ENCODE measurements at places on chromosomes 13 and 19. TPM values are rescaled to one million over a fixed set of nuclear protein-coding genes. Genes with fewer than 3 reads are reported as not detected.
A peak's percentile ranks its signal among the peaks of the same experiment; 100 is the strongest.

The RASAL3 gene
- 0.86 TPM for polyA plus RNA-seq

DNA sequence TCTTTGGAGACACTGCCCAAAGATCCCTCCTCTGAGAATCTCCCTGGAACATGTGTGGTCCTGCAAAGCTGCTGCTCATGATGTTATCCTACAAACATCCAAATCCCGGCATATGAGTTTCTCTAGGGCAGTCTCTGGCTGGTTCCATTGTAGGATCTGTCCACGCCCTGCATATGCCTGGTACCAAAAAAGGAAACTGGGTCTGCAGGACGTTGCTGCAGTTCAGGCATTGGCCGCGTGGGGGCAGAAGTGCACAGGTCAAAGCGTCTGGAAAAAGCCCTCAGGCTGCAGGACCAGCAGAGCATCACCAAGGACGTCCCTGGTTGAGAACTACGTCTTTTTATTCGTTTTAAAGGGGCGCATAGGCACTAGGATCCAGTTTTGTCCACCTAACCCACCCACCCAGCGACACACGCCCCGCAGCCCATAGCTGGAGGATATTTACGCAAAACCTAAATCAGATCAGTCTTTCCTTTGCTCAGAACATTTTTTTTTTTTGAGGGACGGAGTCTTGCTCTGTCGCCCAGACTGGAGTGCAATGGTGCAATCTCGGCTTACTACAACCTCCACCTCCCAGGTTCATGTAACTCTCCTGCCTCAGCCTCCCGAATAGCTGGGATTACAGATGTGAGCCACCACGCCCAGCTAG is 12.9 kb upstream of the ZNF564 start:
- peak; percentile 65 for DNase-seq

DNA sequence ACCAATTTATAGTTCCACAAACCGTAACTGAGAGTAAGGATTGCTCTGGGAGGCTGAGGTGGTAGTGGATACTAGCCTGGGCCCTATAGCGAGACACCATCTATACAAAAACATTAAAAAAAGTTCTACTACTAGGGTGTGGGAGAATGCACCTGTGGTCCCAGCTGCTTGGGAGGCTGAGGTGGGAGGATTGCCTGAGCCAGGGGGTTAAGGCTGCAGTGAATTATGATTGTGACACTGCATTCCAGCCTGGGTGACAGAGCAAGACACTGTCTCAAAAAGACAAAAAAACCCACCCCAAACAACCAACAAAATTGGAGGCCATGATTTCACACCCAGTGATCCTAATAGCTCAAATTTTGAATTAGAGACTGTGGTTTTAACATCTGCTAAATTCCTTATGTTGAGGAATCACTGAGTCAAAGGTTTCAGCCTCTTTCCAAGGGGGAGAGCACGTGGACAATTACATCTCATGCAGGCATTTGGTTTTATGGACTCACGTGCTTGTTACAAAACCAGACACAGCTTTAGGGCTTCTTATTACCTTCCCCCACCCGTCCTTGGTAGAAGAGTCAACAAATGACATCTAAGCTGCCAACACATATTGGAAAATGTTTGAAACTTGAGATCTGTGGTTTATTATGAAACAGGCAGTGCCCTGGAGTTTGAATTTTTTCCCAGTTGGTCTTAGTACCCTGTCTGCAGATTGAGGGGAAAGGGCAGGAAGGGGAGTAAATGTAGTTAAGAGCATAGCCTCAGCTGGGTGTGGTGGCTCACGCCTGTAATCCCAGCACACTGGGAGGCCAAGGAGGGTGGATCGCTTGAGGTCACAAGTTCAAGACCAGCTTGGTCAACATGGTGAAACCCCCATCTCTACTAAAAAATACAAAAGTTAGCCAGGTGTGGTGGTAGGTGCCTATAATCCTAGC is 18.5 kb downstream of the CYP2A6 start:
- DNase-seq, result no peak

- no peak for DNase-seq
These were observed 270.3 kb upstream of the TMTC4 start for GRCh38 chr13:100944791-100945345.

DNA sequence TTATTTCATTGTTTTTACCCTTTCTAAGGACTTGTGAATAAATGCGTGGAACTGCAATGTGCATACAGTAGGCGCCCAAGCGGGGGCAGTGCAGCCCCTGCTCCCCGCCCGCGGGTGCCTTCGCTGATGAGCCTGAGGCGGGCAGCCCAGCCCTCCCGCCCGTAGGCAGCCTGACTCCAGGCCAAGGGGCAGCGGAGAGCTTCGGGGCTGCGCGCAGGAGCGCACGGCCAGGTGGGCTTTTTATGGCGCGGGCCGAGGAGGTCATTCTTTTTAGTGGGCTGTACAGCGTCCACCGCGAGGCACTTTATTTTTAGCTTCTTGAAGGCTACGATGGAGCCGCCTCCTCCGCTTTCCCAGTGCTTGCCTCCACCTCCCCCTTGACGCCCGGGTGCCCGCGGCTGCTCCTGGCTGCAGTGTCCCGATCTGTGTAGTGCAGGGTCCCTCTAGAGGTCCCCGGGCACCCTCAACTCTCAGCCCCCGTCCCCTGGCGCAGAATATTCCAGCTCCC is 60.5 kb downstream of the CCNE1 start:
- DNase-seq, result no peak

The GPR183 gene
- polyA plus RNA-seq, result 3.3 TPM

DNA sequence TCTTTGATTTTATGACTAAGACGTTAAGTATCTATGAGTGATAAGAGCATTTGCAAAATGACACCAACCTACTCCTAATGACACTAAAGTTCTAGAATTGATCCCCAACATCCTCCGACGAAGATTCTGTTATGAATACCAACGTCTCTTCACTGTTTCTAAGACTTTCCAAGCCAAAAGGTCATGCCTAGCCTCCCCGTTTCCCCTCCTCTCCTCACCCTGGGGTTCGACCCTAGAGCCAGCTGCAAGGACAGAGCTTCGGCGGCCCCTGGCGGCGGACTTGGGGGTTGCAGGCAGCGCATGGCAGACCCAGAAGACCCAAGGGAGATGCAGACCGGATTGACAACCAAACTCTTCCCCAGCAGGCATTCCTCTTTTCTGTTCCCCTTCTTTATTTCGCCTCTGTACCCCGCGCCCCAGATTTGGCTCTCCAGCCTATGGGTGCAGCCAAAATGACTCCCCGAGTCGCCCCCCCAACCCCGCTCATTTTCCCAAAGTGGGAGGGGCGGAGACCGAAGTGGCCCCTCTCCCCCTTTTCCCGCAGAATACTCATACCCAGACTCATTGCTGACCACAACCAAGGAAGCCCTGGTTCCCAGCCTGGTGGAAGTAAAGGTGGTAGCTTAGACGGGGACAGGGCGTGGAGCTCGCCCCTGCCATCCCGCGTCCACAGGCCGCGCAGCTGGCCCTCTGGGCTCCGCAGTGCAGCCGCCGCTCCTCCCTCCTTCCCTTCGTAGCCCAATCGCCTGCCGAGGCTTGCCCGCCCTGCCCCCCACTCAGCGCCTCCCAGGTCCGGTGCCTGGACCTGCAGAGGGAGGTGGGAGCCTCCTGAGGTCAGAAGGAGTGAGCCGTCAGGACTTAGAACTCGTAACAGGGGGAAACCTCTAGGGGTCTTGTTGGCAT is 4.1 kb upstream of the EML2 start:
- no peak for DNase-seq

GRCh38 chr13:94886191-94886590 is 173.8 kb upstream of the SOX21 start:
- no peak for DNase-seq

GRCh38 chr19:18292462-18292809 is 11.0 kb upstream of the JUND start:
- DNase-seq, result no peak

GRCh38 chr19:3397266-3398022 is 31.1 kb downstream of the NFIC start:
- DNase-seq, result no peak

DNA sequence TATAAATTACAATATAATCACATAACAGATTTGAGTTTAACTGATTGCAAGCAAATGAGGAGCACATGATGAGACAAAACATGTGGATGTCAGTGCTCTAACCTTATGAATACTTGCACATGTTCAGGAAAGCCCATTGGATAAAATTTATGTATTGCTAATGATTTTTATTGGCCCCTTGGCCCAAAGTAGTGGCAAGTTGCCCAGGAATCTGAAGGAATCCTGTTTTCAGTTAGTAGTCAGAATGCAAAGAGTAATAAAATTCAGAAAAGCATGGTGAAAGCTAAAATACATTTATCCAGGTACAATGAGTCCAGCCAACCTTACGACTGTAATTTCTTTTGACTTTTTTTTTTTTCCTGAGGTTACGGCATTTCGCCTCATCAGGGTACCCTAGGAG is 1539.4 kb downstream of the EFNB2 start:
- no peak for DNase-seq

The ZNF177 gene
- polyA plus RNA-seq, result 11.6 TPM

DNA sequence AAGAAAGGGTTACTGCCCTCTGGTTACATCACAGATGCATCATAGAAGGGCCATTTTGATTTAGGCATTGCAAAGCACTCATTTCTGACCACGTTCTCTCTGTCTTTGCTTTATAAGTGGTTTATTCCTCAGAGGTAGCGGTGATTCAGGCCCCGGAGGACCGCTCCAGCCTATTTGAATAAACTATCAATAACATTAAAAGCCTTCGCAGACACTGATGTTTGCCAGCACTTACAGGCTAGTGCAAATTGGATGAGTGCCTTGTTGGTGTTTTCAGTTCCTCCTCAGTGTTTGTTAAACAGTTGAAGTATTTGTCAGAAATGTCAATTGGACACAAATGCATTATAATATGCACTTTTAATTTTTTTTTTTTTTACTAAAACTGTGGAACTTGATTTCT is 120.2 kb downstream of the RXFP2 start:
- no peak for DNase-seq

DNA sequence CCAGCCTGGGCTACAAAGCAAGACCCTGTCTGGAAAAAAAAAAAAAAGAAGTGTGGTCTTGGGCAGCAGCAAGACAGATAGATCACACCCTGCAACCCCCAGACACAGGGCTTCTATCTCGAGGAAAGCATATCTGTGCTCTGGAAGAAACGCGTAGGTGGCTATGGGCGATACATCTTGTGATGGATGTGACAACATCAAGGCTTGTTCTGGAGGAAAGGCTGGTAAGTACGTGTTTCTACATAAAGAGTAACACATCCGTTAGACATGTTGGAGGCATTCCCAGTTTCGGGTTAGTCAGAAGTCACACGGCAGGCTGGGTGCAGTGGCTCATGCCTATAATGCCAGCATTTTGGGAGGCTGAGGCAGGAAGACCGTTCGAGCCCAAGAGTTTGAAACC is 6.6 kb upstream of the DHDH start:
- DNase-seq, result no peak

- no peak for DNase-seq
These were observed 21.8 kb downstream of the CCNA1 start for GRCh38 chr13:36454121-36454520.

DNA sequence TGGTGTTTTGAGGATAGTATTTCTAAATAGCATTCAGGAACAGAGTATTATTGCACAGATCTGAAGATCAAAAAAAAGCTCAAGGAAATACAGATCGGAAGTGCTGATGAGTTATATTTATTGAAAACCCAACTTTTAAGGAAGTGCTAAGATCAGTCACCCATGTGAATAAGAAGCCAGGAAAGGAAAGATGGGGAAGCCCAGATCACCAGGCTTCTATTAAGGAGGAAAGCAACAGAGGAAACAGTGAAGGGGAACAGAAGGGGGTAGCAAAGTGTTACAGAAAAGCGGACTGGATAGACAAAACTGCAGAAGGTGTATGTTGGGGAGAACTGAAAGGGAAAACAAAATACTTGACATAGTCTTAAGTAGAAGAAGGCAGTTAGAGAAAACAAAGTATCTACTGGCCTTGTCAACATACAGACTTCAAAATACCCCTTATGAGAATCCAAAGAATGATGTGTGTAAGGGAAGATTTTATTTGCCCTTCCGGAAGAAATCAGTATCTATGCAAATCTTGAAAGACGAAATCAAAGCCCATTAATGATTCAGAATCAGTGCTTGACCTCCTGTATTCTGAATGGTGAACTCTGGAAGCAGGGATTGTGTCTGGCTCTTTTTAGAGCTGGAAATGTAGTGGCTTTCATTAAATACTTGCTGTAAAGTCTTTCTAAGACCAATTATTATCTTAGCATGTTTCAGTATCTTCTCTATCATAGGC is 12.1 kb downstream of the UFM1 start:
- DNase-seq, result no peak

The CCDC122 gene
- polyA plus RNA-seq, result 16.2 TPM

DNA sequence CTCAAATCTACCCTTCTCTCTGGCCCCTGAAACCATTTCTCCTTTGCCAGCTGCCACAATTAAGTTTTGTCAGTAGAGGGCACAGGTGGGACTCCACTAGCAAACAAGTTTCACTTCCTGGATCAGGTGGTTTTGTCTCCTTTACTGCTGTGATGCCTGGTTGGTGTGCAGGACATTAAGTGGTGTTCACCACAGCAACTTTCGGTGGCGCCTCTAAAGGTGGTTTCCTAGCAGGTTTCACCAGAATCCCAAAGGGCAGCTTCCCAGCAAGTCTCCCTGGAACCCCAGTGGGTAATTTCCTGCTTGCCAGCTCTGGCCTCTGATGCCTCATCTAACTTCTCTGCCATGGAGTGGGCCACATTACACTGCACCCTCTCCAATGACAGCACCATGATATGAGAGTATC is 16.6 kb downstream of the MED4 start:
- no peak for DNase-seq

- no peak for DNase-seq
These were observed 771.3 kb upstream of the ARGLU1 start for GRCh38 chr13:107339209-107339608.

GRCh38 chr13:67416047-67416925 is 186.2 kb upstream of the PCDH9 start:
- no peak for DNase-seq

DNA sequence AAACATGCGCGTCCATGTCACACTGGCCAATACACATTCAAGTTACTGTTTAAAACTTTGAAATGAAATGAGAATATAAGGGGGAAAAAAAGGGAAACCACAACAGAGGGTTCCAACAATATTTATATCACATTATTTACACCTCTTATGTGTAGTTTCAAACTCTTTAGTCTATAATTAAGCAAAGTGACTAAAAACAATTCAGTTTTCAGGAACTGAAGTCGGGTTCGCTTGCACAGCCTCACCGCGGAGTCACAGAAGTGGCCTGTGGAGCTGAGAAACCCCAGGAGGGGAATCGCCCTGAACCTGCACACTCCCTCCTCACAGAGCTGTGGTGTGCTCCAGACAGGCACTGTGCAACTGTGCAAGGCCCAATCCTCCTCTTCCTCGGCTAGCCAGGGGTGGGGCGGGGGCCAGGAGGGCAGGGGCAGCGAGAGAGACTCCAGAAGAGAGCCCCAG is 75.9 kb downstream of the STK24 start:
- no peak for DNase-seq

The ZNF534 gene
- 0.84 TPM for polyA plus RNA-seq

The C3 gene
- polyA plus RNA-seq, result 21.4 TPM

The ADAMTSL5 gene
- polyA plus RNA-seq, result 1.3 TPM

The NLRP5 gene
- polyA plus RNA-seq, result not detected

GRCh38 chr13:90185734-90186133 is 1161.8 kb upstream of the MIR17HG start:
- DNase-seq, result no peak

DNA sequence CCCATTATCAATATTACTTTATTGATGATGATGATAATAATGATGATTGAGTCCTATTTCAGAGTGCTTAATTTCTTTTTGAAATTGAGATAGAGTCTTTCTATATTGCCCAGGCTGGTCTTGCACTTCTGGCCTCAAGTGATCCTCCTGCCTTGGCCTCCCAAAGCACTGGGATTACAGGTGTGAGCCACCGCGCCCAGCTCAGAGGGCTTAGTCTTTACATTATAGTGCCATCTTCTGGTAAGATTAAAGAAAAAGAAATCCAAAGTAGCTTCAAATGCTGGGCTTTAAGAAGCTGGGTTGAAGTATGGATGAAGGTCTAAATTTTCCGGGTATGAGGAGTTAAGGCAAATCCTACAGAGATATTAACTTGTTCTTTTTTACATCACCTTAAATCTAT is 3.4 kb upstream of the ZNF333 start:
- DNase-seq, result no peak

The SEMA6B gene
- 2.5 TPM for polyA plus RNA-seq
